Activated CD8-positive, alpha-beta memory T cell treated with anti-CD3 and anti-CD28 coated beads for 4 hours (primary cell): ENCODE measurements at places on chromosomes 5 and 9.

DNA sequence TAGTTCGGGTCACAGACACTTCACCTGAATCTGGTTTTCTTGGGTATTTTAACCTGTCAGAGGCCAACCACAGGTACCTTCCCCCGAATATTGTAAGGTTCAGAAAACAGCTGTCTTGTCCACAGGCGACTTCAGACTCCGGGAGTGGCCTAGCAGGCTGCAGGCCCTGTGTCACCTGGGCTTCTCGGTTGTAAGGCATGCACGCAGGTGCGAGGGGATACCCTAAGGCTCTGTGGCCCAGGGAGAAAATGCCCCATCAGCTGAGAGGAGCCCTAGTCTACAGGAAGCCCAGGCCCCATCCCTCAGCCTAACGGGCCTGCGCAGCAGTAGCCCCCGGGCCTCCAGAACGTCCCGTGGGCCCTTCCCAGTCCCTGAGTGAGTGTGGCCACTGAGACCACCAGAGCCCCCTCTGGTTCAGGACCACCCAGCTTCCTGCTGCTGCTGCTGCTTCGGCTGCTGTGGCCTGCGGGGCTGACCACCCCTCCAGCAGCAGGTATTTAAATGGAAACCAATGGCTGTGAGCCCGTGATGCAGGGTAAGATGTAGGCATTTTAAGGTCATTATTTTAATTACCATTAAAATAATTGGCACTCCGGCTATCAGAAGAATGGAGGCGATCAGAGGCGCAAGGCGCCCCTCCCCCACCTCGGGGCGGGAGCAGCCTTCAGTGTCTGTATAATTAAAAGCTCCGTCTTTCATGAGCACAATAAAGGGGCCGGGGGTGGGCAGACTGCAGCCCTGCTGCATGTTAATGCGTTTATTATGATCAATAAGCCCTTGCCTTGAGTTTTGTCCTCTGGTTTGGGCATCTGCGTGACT, 65.4 kb downstream of the PSMB7 start:
- no peak for DNase-seq

- DNase-seq, result no peak
Measured at GRCh38 chr5:149789835-149790234, 59.7 kb downstream of the PPARGC1B start.

DNA sequence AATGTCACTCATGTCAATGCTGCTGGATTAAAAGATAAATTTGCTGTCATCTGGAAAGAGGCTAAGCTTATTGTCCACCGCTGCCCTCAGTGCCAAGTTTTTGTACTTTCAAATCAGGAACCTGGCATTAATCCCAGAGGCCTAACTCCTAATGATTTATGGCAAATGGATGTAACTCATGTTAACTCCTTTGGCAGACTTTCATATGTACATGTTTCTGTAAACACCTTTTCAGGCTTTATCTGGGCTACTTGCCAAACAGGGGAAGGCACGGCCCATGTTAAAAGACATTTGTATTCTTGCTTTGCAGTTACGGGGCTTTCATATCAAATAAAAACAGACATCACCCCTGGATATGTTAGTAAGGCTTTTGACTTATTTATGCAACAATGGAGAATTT, 608.0 kb upstream of the ACO1 start:
- no peak for DNase-seq

DNA sequence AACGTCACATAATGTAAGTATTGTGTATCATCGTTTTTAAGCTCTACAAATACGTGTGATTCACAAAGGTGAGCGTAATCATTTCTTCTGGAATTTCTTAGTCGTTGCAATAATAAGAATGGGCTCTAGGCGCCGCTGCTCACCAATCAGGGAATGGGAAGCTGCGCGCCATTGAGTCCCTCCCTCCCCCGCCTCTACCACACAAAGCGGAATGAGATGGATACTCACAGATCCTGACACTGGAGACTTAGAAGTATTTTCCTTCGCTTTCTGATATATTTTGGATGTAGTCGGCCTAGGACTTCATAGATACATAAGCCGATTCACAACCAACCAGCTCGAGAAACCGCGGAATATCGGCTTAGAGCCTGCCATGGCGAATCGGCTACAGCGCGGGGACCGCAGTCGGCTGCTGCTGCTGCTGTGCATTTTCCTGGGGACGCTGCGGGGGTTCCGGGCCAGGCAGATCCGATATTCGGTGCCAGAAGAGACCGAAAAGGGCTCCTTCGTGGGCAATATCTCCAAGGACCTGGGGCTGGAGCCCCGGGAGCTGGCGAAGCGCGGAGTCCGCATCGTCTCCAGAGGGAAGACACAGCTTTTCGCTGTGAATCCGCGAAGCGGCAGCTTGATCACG, at the start of gene PCDHGA11:
Gene PCDHGA11, plus strand, starts transcription at position 197 of the 634 bp plus-strand sequence. Its CDS starts 177 bp downstream, at position 374.
- no peak for DNase-seq

GRCh38 chr9:105039175-105039799, 111.3 kb upstream of the ABCA1 start:
- no peak for DNase-seq

- DNase-seq, result no peak
Measured at GRCh38 chr5:52853650-52854049, 65.9 kb downstream of the ITGA1 start.

- no peak for DNase-seq
Measured at GRCh38 chr9:130045725-130046450, 2.9 kb upstream of the FNBP1 start.

DNA sequence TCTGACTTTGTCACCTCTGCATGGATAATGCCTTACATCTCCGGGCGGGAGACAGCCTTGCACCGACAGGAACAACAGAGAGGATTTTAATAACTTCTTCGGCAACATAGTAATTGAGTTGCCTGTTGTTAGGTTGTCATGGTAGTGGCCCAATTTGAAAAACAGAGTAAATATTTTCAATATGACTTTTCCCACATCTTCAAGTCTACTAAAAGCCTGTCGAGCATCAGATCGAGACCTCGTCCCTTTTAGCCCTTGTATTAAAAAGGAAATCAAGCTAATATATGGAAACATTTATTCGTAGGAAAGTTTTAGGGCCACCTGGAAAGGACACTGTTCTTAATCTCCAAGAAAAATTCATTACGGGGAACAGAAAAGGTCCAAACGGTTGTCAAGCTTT, 70.8 kb upstream of the FCN2 start:
- no peak for DNase-seq

DNA sequence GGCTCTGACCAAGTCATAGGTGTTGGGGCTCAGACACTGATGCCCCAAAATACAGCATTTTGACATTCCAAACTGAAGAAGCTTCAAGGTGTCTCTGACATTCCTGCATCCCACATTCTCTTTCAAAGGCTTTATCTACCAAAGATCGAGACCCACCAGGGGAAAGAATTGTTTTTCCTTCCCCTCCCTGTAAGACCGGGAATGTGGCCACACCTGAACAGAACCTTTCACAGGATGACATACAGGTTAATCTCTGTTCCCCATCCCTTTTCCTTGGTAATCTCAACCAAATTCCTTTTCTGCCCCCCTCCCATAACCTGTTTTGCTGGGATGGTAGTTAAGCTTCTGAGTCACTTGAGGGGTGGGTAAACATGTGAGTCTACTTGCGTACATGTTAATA, 72.3 kb downstream of the IQGAP2 start:
- no peak for DNase-seq

GRCh38 chr5:34695275-34696027, 39.3 kb downstream of the RAI14 start:
- DNase-seq, result no peak

DNA sequence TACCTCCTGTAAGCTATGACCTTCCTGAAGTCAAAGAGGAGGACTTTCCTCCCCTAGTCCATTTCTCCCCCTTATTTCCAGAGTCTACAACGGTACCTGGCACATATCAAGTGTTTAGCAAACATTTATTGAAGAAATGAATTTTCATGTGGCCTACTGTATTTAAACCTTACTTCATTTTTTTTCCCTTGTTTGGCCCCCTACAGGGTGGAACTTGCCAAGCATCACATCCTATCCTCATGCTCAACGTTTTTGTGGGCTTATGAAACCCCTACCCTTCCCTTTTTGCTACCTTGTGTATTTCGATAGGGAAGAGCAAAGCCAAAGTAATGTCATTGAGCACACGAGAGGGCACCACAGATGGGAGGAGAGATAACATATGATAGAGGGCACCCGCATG, 1857.8 kb upstream of the WWC1 start:
- DNase-seq, result no peak

GRCh38 chr5:177412603-177413233, 3.4 kb upstream of the F12 start:
- DNase-seq, result no peak

DNA sequence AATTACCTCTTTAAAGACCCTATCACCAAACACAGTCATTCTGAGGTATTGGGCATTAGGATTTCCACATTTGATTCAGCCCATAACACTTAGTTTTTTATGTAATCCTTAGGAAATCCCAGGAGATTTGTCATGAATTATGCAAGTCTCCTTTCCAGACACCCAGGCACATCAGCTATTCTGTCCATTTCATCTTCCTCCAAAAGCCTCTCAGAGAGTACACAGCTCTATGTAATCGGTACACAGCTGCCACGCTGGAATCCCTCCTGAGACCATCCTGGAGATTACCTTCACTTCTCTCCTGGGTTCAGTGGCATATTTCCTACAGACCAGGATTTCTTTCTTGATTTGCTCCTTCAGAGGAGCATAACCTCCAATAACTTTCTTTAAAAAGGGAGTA, 2309.8 kb upstream of the WWC1 start:
- DNase-seq, result no peak

DNA sequence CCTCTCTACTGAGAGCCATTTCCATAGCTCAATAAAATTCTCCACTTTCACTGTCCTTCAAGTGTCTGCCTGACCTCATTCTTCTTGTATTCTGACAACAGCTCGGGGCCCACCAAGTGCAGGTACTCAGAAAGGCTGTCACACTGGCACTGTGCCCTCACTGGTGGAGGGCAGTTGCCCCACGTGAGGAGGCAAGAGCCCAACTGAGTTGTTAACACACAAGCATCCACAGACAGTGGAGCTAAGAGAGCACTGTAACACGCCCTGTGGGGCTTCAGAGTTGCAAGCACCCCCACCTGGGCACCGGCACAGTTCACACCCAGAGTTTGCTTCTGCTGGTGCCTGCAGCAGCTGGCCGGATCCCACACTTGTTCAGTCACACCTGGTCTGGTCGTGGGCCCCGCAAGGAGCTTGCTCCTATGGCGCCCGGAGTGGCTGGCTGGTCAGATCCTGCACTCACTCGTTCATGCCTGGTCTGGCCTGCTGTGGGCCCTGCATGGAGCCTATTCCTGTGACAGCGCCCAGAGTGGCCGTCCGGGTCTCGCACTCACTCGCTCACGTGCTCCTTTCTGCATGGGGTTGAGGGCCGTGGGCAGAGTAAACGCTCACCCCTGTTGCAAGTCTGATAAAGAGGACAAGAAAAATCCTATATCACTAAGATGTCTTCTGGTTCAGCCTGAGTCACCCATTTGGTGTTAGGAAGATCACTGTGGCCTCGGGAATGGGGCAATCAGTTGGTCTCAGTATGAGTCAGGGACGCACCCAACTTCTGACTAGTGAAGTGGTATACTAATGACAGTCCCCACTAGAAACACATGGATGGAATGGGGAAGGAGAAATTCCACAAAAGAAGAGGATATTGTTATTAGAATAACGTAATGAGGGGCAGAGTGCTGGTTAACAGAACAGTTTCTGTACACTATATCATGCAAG, 87.0 kb upstream of the CCNH start:
- DNase-seq, result no peak

DNA sequence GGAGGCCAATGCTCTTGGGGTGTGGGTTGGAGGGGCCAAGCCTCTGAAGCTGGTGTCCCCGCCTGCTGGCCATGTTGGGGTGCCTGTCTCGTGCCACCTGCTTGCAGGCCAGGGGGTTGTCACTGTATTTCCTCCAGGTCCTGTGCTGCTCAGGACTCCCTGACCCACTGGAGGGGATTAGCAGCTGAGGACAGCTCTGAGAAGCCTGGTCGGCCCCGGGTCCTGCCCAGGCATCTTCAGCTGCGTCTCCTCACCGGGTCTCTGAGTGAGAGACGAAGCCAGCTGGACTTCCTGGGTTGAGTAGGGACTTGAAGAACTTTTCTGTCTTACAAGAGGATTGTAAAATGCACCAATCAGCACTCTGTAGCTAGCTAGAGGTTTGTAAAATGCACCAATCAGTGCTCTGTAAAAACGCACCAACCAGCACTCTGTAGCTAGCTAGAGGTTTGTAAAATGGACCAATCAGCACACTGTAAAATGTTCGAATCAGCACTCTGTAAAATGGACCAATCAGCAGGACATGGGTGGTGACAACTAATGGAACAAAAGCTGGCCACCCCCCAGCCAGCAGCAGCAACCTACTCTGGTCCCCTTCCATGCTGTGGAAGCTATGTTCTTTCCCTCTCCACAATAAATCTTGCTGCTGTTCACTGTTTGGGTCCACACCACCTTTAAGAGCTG, 20.6 kb upstream of the SLC9A3 start:
- DNase-seq, result no peak

DNA sequence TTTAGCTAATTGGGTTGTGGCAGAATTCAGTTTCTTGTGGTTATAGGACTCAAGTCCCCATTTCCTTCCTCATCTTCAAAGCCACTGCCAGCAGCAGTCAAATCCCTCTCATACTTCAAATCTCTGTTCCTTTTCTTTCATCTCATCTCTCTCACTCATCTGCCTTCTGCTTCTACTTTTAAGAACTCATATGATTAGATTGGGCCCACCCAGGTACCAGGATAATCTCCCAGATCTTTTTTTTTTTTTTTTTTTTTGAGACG, 8.0 kb upstream of the REEP5 start:
- no peak for DNase-seq

DNA sequence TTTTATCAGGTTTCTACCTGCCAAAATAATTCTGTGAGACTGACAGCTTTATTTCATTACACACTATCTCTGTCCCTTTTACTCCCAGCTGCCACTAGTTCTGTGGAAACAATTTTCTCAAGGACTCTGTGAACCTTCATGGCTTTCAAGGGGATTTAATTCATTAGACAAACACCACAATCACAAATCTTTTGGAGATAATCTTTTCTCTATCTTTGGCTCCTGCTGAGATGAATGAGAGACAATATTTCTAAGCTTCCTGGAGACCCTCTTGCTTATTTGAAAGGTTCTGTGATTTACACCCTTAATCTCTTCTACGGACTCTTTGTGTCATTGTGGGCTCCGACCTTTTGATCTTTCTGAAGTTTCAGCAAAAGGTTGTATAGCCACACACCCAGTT, 222.6 kb downstream of the PRDM9 start:
- no peak for DNase-seq

- no peak for DNase-seq
Measured at GRCh38 chr9:123820139-123820538, 109.8 kb downstream of the DENND1A start.

DNA sequence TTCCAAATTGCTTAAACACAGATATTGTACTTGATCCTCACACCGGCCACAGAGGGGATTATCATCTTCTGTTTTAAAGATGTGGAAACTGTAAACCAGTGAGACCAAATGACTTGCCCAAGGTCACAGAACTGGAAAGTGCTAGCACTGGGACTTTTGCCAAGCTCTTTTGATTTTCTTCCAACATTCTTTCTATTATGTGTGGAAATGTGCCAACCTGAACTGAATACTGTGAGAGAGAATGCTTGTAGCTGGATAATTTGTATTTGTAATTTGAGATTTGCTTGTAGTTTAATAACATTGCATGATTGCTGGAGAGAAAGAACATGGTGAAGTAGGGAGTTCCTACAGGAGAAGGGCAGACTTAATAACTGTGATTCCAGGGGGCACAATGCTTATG, 977.9 kb upstream of the NUDT12 start:
- DNase-seq, result no peak
